ENCODE measurements at places on chromosomes 13 and 19. TPM values are rescaled to one million over a fixed set of nuclear protein-coding genes. Genes with fewer than 3 reads are reported as not detected.
A peak's percentile ranks its signal among the peaks of the same experiment; 100 is the strongest.

GRCh38 chr19:623974-624373, 9.4 kb downstream of the POLRMT start:
- no peak for DNase-seq

GRCh38 chr13:48156466-48156865, 61.6 kb upstream of the MED4 start:
- DNase-seq, result no peak

GRCh38 chr19:55113570-55114039, 3.8 kb downstream of the PPP1R12C start:
- DNase-seq, result peak; percentile 79

GRCh38 chr13:35979361-35979951, 151.7 kb downstream of the DCLK1 start:
- peak; percentile 10 for DNase-seq

RYR1 gene
- total RNA-seq, result 0.26 TPM

GRCh38 chr19:50795664-50796073, 5.5 kb downstream of the ACP4 start:
- no peak for DNase-seq

AZU1 gene
- not detected for total RNA-seq

DNA sequence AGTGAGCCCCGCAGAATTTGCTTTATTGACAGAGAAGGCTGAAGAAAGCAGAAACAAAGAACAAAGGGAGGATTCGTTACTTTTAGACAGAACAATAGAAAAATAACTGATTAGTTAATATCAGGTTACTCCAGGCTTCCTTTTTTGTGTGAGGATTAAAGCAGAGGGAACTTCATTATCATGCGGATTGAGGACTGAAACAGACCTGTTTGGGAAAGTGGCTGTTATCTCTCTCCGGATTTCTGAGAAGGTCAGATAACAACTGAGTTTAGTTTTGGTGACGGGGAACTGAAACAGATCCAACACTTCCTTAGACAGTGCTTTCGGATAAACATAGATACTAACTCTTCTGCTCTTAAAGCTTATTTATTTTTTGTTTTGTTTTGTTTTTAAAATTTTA, 246.4 kb upstream of the ZNF507 start:
- no peak for DNase-seq

GRCh38 chr13:61095885-61096284, 319.8 kb downstream of the PCDH20 start:
- no peak for DNase-seq

DNA sequence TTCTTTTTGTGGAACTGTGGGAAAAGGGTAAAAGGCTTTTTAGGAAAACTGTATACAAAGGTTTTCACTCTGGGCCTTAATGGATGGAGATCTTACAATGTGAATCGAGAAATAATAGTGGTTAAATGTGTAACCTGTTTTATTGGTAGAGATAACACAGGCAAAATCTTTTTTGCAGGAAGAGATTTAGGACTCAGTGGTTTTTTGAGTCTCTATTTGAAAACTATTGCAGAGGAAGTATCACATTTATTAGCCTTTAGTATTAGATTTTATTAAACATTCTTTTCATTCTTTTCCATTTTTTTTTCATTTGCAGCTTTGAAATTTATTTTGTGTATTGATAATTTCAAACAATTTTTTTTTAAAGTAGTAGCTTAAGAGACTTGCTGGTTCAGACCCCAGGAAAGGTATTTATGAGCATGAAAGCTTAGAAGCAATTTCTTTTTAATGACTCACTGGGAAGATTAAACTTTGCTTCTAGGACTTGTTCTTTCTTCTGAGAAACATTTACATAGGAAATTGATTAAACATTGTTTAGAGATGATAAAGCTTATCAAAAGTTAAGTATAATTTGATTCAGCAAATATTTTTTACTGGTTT, 10.5 kb downstream of the KLF5 start:
- DNase-seq, result no peak

DNA sequence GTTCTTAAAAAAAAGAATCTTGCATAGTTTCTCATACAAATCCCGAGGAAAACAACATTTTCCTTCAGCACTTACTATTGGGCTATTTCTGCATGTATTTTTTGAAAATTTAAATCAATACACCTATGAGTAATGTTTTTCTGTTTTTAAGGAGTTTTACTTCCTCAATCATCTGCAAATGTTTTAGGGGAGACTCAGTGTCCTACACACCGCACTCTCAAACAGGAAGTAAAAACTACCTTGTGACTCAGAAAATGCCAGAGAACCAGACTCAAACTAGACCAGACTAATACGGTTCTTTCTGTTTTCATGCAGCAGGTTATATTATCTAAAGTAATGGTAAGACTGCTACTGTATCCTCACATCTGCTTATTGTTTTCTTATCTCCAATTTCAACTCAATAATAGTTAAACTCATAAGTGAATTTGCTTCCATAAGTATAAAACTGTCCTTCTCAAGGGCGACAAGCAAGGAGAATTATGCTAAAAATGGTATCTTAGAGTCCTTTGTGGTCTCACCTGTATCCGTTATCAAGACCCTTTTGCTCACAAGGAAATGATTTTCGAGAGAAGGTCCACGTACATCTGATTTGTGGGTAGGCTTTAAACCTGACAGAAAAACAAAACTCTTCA, 52.5 kb downstream of the FLT3 start:
- DNase-seq, result no peak

- no peak for DNase-seq
Observed at GRCh38 chr19:55535173-55535964, 1.6 kb downstream of the SBK2 start.

LYL1 gene
- total RNA-seq, result 45.2 TPM

DNA sequence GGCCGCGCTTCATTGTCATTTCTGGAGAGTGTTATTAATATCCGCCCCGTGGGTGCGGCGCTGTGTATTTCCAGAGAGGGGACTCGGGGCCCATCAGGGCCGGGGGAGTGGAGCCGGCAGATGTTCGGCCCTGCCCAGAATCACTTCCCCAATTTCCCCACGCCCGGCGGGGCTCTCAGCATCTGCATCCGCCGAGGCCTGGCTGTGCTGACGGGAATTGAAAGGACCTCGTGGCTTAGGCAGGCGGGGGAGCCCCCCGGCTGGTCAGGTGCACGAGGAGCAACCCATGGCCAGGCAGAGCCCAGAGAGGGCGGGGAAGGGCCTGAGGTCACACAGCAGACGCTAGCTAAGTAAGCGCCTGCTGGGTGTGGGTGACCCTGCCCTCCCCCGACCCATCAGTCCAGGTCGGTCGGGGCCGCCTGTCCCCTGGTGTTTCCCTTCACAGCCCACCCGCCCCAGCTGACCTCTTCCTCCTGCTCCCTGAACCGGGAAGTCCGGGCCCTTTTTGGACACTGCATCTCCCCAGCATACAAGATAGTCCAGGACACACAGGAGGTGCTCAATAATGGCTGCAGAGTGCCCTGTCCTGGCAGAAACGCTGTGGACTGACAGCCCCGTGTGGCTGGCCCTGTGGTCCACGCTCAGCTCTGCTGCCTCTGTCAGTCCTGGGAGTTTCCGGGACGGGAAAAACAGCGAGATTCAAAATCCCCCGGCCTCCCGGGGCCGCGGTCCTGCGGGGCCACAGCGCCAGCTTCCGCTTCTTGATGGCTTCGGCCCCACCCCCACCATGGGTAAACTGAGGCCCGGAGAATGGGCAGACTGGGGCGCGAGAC, 22.1 kb downstream of the ARID3A start:
- no peak for DNase-seq

DNA sequence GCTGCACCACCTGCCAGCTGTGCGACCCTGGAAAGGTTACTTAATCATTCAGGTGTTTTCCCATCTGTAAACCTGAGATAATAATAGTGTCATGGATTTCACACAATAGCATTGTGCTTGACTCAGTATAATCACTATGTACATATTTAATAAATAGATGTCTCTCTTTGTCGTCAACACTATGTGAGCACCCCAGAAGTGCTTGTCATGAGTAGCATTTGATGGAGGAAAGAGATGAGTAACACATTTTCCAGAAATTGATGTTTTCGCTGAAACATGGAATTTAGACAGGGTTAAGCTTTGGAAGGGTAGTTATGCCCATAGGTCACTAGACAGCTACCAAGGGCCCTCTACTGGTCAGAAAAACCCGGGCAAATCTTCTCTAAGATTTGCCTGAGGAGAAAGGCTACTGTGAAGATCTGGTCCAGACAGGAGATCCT, 9.5 kb upstream of the MBNL2 start:
- no peak for DNase-seq

- DNase-seq, result no peak
Observed at GRCh38 chr13:51266642-51267041, 44.4 kb downstream of the FAM124A start.

GRCh38 chr19:45781214-45782161, 802 bp downstream of the DMPK start:
- DNase-seq, result no peak

CNN1 gene
- total RNA-seq, result 0.35 TPM

DNA sequence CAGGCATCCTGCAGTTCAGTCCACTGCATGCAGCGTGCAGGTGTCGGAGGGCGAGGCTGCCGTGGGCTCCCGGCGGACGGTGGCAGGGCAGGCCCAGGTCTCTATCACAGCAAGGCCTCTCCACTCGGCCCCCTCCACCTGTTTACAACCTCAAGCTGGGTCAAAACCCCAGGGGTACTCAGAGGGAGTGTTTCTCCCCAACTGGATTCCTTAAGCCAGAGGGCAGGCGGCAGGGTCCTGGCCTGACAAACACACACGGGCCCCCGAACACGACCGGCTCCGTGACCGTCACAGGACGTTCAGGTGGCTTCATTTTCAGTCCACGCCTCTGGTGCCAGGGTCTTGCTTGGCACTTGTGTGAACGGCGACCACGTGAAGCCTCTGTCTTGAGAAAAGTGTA, 23.5 kb downstream of the RASA3 start:
- DNase-seq, result no peak

DNA sequence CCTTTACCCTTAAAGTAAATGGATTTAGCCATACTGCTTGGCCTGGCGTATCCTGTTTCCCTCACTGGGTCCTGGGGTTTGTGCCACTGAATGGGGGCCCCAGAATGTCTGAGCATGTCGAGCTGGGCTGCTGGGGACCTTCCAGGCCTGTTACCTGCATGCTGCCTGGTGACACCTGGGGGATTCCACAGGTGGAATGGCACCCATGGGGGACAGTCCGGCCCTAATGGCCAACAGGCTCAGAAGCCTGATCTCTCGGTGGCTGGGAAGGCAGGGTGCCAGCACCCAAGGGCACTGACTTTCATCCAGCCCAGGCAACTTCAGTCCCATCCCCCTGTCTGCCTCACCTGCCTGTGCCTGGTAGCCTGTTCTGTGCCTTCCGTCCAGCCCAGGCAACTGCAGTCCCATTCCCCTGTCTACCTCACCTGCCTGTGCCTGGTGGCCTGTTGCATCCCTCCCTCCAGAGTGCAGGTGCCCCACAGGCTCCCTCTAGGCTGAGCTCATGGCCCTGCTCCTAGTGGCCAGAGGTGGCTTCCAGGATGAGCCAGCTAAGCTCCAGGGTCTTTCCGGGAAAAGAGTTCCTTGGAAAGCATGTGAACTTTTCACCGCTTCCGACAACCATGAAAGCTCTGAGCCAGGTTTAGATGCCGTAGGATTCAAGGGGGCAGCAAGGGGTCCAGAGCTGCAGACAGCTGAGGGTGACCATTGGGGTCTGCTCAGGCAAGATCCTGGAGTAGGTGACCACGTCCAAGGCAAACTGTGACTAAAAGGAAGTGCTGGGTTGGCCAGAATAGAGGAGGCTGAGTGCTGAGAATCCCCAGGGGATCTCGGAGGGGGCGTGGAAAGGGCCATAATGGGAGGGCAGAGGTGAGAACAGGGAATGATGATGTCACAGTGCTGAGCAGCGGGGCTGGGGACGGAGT, 30.3 kb upstream of the ZNF492 start:
- no peak for DNase-seq

GRK1 gene
- not detected for total RNA-seq

DNA sequence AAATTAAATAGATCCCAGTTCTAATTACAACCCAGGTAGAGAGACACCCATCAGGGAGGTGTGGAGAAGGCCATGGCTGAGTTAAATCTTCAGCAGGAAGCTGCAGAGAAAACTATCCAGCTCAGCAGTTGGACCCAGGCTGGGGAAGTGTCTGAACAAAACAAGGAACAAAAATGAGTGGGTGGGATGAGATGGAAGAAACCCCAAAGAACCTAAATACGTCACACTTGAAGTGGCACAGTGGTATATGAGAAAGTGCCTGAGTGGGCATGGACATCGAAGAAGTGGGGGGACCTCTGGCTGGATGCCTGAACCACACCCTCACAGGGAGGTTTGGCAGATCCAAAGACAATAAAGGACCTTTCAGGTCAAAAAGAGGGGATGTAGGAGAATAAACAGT, 3.5 kb upstream of the EPHX3 start:
- DNase-seq, result no peak

DNA sequence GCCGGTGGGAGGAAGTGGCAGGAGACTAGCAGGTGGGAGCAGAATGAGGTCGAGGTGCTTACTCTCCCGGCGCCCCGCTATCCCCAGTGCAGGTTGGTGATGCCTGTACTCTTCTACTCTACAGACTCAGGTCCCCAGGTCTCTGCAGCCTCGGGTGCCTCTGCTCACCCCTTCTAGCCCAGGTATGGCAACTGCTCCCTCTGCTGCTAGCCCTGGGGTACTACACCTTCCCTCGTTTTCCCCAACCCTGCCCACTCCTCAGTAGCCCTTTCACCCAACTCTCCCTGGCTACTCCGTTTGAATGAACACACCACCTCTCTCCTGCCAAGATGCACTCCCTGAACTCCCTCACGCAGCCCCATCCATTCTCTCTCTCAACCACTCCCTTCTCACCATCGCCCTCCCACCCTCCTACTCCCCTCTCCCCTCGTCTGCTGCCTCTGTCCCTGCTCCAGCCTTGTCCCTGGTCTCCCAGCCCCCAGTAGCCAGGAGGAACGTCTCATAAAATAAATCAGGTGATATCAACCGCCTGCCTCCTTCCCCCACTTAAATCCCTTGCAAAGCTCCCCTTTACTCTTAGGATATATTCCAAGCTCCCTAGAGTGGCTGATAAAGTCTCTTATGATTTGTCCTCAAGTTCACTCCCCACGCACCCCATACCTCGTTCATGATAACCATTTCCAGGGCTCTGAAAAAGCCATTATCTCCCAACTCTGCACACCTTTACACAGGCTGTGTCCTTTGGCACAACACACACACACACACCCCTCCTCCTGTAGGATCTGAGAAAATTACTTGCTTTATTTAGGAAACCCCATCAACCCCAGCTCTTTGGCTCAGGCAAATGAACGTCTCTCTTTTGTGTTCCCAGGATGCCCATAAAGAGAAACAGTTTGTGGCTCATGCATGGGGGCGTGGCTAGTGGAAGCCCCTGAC, 8.2 kb upstream of the MEIS3 start:
- DNase-seq, result no peak

ATP4A gene
- not detected for total RNA-seq

FCAR gene
- total RNA-seq, result not detected

Measured in pulmonary artery endothelial cell (primary cell).